ENCODE measurements at places on chromosomes 7 and 10. TPM values are rescaled to one million over a fixed set of nuclear protein-coding genes. Genes with fewer than 3 reads are reported as not detected.

TMEM139 gene
- total RNA-seq, result 1.8 TPM

GRCh38 chr10:18719811-18720210, 60.6 kb downstream of the ARL5B start:
- no peak for ATAC-seq

DNA sequence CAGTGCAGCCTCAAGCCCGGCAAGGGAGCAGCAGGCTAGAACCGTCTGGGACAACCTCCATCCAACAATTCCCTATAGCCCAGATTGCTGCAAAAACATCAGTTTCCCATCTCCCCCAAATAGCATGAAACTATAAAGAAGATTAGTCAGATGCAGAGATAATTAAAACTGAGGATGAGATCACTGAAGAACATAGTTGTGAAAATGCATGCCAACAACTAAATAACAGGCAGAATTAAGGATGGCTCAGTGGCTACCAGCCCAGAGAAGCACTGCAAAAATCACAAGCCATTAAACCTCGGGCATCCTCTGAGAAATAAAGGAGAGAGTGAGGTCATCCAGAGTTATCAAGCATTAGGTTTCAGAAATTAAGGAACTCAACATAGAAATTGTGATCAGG, 427.1 kb downstream of the TNS3 start:
- no peak for ATAC-seq

DNA sequence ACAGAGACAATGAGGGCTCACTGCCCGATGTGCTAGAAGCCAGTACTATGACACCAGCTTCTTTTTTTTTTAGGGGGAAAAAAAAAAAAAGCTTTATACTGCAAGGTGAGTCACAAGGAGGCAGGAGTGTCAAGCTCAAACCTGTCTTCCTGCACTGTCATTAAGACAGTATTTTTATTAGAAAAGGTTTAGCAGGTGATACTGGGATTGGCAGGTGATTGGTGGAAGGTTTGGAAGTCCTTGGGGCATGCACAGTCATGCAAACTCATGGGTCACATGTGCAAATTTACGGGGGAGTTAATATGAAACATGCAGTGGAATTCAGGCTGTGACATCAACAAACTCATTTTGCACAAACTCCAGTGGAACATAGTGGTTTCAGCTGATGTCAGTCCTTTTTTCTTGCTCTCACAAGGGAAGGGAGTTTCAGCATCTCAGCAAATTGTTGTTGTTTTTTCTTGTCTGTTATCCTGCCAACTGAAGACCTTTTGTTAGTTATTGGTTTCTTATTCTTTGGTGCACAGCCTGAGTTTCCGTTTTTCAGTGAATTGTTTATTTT, 530.6 kb downstream of the ANKRD7 start:
- no peak for ATAC-seq

DNA sequence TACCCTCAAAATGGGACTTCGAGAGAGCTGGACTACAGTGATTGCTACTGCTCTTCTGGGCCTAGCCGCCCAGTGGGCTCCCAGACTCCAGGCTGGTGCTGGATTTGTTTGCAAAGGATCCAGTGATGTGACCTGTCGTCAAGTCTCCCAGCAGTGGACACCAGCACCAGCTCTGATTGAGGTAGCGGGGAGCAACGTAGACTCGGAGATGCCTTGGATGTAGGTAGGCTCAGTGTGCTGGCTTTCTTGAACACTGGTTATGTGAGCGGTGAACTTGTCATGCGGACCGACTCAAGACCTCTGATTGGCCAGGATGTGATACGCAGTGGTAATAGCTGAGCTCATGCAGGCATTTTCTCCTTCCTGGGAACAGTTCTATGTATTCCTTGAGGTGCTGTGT, 19.4 kb downstream of the AKR1C2 start:
- ATAC-seq, result no peak

GRCh38 chr10:79230850-79231249, 116.4 kb upstream of the PPIF start:
- ATAC-seq, result peak; percentile 5

Measured in motor neuron (in vitro differentiated cells).